ENCODE measurements at places on chromosomes 5 and 9.

GRCh38 chr9:125932012-125932411 is 184.8 kb downstream of the PBX3 start:
- peak; percentile 99 for DNase-seq

DNA sequence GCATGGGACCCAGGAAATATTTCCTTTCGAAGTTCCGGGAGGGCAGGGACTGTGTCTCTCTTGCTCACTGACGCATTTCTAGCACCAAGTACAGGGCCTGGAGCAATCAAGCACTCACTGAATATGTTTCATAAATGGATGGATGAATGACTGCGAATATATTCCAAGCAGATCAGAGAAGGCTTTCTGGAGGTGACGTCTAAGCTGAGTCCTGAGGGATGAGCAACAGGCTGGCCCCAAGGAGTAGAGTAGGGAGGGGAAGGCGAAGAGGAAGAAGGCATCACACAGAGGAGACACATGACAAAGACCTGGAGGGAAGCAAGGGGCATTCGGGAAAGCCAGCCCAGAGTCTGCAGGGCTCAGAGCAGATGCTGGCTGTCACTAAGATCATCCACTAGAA is 13.9 kb downstream of the ANXA6 start:
- DNase-seq = no peak

DNA sequence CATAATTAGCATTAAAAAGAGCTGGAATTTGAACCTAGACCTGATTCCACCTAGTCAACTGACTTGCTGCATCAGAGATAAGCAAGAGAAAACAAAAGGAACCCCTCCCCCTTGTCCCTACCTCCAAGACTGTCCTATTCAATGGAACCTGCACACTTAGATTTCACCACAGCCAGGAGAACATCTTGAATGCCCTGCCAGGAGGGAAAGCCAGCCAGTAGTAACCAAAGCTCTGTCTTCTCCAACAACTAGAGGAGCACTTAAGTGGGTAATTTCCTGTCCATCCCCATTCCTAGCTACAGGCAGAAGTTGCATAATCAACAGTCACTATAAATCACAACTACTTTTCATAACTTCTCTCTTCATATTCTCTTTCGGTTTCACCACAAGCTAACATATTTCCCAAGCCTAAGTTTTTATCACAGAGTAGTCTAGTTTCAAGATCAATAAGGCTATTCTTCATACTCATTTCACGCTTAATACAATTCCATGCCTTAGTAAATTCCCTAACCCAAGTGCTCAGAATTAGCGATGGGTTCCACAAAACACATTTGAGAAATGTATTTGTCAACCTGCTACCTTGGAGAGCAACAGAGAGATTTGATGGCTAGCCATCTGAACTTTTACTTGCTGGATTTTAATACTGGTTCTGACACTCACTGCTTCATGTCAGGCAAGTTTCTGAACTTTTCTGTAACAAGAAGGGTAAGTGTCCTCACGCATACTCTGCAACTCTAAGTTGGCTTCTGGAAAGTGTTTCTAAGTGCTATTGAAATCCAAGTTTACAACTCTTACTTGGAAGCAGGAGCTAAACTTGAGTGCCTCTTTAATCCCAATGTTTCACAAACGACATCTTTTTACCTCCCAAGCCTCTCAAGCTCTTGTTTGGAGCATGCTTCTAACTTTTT is 2.0 kb downstream of the DENND1A start:
- peak; percentile 69 for DNase-seq

DNA sequence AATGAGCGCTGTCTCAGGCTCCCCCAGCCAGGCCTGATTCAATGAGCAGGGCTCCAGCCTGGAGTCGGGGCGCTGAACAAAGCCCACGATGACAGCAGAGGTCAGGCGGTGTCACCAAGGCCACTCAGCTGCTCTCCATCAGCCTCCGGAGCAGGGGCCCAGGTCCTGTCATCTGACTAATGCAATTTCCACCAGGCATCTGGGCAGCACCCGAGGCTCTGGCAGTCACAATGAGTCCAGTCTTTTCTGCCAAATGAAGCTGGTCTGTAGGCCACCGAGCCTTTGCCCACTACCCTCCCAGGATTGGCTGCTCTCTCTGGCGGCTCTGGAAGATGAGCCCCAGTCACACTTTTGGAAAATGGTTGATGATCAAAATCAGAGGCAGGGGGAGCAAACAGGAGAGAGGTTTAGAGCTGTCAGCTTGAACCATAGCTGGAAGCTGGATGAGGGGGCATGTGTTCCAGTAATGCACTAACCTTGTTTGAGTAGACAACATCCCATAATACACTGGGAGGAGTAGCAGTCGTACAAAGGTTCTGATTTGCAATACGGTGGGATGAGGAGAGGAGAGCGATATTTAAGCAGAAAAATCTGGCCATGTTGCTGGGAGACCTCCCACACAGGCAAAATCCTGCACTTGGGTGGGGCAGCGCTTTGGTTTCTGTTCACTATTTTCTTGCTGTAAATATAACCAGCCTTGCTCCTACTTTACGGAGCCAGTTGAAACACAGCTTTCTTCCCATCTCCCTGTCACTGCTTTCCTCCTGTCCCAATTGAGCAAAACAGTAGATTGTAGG is 306.4 kb upstream of the PANK3 start:
- DNase-seq = no peak

GRCh38 chr9:133643978-133644760 is 8.0 kb downstream of the DBH start:
- DNase-seq = no peak

DNA sequence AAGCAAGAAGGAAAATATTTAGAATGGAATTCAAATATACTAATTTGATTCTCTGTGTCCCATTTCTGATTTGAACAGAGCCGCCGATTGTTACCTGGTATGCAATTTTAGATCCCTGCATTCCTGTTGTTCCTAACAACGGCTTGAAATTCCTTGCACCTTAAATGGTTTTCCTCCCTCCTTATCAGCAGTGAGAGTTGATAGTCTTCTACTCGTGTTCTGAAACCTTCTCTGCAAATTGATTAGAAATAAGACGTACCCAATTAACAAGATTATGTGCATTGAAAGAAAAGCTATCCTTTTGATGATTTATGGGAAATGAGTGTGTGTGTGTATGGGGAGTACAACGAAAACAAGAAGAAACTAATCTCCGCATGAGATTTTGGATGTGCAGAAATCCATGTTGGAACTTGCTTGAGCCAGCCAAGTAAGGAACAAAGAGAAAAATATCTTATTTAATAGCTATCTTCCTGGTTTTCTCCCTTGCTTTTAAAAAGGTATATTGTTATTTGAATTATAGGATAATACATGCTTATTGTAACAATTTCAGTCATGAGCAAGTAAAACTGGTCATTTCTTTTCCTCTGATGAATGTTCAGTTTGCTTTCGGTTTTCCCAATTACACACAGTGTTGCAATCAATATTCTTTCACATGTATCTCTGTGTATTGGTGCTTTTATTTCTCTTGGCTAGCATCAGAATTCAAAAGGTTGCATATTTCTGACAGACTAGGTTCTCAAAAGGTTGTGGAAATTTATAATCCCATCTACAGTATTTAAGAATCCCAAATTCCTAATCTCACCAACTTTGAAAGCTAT is 211.1 kb upstream of the ACTBL2 start:
- DNase-seq = peak; percentile 62

GRCh38 chr5:9188131-9188530 is 357.7 kb downstream of the SEMA5A start:
- DNase-seq = peak; percentile 91

GRCh38 chr9:1917396-1917935 is 97.7 kb upstream of the SMARCA2 start:
- DNase-seq = no peak

DNA sequence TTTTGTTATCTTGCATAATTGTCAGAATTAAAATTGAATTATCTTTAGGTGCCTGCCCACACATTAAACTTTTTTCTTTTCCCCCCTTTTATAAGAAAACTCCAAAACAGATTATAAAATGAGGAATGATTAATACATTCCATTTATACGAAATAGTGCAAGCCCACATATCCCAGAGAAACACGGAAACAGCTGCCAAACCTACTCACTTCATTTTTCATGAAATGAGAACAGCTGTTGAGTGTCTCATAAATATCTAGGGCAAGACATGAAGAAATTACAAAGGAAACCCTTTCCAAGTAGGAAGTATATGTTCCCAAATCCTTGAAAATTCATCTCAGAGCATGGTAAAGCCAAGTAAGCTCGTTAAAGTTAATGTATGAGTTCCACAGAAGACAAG is 459.4 kb upstream of the NMUR2 start:
- no peak for DNase-seq

- no peak for DNase-seq
These were observed 193.6 kb downstream of the SREK1 start for GRCh38 chr5:66337626-66338226.
